NCI-H446 treated with DMSO at 0.1 percent for 48 hours (cell line): ENCODE measurements at places on chromosomes 7 and 10.

DNA sequence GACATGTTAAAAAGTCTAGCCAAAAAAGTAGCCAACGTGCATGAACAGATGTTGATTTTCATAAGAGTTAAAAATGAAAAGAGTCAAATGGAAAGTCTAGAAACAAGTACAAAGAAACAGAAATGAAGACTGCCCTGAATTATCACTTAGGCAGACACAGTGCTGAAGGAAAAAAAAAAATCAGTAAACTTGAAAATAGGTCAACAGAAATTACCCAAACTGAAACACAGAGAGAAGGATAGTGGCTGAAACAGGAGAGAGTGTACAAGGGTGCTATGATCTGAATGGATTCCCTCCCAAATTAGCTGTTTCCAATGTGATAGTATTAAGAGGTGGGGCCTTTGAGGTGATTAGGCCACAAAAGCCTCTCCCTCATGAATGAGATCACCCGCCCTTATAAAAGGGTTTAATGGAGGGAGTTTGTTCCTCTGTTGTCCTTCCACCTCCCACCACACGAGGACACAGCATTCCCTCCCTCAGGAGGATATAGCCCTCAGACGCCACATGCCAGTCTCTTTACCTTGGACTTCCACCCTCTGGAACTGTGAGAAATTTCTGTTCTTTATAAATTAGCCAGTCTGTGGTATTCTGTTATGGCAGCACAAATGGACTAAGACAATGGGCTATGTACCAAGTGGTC, 249.7 kb downstream of the AHR start:
- no peak for DNase-seq

GRCh38 chr10:89263091-89263490, 11.5 kb upstream of the LIPA start:
- DNase-seq = no peak

- DNase-seq = no peak
These were observed 4.8 kb upstream of the PDE1C start for GRCh38 chr7:32074787-32075585.

- DNase-seq = no peak
These were observed 141.3 kb upstream of the KLF14 start for GRCh38 chr7:130875265-130875741.

DNA sequence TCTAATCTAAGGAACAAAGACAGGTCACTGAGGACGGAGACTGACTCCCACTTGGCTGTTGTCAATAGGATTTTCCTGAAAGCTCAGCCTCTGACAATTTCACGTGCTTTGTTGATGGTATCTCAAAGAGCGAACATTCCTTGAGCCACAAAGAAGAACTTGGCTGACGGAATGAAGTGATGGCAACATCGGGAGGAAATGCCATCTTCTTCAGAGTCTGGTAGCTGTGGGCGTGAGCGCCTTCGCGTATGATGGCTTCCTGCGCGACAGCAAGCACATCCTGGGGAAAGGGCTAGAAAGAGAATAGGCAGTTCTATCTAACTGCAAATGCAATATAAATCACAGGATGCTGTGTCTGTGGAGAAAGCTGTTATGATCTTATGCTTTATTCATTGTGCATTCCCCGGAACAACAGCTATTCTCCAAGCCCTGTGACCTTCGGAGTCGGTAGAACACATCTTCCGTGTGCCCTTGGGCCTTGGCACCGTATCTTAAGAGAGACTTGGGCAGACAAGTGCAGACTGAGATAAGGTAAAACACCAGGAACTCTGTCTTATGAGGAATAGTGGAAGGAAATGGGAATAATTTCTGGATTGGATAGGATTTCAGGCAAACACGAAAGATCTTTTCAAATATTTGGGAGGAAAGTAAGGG, 19.6 kb upstream of the GTPBP4 start:
- DNase-seq = no peak

- DNase-seq = no peak
These were observed 76.6 kb downstream of the CCDC3 start for GRCh38 chr10:12924911-12925310.

DNA sequence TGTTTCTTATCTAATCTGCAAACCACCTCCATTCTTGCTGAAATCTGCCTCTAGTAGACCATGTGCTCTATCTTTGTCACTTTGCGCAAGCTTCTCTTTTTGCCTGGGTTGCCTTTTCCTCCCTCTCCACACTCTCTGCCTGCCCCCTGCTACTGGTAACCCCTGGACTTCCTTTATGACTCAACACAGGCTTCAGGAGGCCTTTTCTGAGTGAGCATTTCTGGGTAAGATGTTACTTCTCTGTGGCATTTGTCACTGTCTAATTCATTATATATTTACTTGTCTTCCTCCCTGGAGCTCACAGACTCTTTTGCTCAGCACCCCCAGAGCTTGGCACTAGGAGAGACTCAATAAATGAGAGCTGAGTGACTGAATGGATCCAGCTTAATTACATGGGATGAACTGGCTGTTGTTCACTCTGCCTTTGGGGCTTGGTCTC, 8.4 kb downstream of the GOLGA7B start:
- DNase-seq = no peak

DNA sequence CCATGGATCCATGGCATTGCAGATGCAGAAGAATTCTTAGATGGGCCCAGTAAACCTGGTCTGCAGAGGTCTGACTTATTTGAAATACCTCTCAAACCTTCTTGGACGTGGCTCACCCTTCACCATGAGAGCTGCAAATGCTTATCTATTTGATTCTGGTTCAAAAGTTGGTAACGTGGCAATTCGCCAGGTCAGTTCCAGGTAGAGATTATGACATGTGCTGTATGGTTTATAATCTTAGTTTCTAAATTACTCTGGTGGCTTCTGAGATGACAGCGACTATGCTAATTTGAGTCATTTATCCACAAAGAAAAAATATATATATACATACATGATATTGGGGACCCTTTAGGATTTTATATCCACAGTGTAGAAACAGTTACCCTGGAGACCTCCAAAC, 68.8 kb downstream of the NRP1 start:
- DNase-seq = no peak

DNA sequence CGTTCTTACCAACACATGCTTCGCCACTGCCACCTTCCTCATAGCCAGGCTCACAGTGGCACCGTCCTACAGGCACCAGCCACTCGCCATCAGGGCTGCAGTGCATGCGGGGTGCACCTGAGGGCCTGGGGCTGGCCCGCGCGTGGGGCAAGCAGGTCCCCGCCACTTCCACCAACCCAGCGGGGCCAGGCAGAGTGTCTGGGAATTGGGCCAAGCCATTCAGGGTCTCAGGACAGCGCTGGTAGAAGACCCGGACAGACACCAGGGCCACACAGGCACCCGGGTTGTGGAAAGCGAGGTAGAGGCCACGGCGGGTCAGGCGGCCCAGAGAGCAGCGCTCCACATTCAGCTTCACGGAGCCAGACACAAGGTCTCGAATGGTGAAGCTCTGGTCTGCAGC, 9.0 kb downstream of the EPHA1 start:
- DNase-seq = no peak
